ENCODE measurements at places on chromosomes 3 and 15.

- no peak for DNase-seq
Measured at GRCh38 chr15:70014860-70015490, 82.7 kb downstream of the TLE3 start.

- DNase-seq = no peak
Measured at GRCh38 chr15:94125698-94126097, 105.7 kb upstream of the MCTP2 start.

DNA sequence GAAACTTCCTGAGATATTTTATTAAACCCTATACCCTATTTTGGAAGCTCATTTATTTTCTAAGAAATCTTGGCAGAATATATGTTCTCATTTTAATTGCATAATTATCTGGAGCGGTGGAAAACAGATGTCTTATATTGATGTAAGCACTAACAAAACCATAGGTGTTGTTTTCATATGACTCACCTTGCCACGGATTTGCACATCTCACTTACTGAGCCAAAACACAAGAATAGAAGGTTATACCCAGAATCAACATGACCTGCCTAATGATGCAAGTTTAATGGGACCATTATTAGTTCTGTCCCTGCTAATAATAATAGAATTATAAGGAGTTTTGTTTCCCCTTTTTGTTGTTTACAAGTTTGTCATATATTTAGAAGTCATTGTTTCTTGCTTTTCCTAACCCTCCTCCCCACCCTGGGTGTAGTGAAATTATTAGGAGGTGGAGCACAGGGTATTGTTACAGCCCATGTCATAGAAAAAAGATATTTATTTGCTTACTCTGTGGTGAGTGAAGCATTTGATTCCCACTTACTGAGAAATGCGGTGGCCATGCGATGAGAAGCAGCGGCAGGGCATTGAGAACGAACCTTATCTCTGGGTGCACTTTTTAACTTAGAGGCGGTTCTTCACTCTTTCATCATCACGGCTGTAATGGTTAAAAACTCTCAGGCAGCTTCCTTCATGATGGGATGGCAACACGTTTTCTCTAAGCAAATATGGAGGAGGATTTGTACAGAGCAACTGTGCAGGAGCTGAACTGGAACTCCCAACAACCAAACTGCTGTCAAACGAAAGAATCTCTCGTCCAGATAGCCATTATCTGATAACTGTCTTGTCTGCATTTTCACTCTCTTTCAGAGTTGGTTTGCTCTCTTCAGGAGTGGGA is 521 bp downstream of the IL5RA start:
- no peak for DNase-seq

DNA sequence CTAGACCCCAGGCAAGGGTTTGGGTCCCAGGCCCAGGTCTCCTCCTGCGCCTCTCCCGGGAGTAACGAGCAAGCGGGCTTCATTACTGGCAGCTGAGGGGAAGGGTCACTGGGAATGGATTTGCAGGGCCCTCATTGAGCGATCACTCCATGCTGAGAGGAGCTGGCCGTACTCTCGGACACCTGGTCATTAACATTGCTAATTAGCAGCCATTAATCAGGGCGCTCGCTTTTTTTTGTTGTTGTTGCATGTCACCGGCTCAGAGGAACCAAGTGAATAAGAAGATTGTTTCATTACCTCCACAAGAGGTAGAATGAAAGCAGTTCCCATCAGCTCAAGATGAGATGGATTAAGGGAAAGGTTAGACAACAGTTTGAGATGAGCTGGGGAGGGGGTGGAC is 293.0 kb upstream of the ATP11B start:
- no peak for DNase-seq

DNA sequence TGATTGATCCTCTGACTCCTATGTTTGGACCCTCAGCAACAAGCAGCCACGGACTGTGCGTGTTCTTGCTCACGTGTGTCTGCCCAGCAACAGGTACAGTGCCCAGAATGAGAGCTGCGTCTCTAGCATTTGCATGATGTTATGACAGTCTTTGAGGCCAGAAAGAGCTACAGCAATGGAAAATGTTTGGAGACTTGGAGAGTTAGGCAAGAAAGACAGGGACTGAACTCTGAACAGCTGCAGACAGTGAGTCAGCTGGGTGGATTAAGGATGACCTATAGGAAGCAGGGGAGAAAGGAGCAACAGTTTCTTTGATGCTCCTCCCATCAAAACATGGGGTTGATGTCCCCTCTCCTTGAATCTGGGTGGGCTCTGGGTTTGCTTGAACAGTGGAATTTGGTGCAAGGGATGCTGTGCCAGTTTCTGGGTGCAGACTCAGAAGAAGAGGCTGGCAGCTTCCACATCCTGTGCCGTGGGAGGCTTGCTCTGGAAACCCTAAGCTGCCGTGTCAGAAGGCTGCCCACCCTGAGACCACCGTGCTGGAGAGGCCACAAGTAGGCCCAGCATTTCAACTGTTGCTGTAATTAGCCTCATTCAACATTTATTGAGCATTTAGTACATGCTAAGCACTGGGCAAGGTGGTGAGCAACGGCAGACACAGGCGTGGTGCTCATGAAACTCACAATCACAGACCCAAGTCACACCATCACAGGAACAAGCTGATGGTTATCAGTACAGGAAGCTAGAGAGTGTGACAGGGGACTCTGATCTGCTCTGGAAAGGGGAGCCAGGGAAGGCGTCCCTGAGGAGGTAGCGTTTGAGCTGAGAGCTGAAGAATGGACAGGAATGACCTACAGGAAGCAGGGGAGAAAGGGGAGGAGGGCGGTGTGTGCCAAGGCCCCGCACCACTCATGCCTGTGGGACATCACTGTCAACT is 21.7 kb downstream of the CCR9 start:
- no peak for DNase-seq

DNA sequence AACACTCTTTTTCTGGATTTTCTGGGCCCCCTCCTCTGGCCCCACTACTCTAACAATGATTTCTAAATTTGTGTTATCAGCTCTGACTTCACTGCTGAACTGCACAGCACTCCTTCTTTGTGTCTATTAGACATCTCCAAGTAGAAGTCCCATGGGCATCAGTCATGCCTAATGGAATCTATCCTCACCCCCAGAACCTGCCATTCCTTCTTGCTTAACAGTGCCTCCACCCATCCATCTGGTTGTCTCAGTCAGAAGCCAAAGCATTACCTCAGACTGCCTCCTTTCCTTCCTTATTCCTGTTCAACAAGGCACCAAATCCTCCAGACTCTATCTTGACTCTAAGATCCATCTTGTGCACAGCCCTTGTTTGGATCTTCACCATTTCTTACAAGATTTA is 36.2 kb downstream of the SSR3 start:
- no peak for DNase-seq

DNA sequence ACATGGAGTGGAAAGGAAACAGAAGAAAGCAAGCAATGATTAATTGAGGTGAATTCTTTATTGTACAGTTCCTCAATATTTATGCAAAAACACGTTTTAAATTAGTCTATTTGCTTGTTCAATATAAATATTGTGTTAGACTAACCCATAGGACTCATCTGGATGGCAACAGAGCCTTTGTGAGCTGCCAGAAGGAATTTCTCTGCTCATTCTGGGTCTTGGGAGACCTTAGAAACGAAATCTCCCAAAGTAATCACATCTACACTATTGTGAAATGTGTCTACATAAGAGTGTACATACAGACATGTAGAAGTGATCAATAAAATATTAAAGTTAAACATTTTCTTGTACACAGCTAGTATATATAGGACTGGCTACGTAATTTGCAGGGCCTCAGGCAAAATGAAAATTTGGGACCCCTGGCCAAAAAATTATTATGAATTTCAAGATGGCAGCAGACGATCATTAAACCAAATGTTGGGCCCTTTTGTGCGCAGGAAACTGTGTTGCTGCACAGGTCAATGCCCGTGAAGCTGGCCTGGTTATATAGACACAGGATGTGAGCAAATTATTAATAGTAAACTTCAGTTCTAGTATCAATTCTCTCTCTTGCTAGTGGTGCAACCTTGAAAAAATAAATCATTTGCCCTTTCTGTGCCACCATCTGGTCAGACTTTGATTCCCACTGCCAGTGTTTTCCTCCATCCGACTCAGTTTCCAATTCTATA is 83.3 kb downstream of the MINAR1 start:
- no peak for DNase-seq

DNA sequence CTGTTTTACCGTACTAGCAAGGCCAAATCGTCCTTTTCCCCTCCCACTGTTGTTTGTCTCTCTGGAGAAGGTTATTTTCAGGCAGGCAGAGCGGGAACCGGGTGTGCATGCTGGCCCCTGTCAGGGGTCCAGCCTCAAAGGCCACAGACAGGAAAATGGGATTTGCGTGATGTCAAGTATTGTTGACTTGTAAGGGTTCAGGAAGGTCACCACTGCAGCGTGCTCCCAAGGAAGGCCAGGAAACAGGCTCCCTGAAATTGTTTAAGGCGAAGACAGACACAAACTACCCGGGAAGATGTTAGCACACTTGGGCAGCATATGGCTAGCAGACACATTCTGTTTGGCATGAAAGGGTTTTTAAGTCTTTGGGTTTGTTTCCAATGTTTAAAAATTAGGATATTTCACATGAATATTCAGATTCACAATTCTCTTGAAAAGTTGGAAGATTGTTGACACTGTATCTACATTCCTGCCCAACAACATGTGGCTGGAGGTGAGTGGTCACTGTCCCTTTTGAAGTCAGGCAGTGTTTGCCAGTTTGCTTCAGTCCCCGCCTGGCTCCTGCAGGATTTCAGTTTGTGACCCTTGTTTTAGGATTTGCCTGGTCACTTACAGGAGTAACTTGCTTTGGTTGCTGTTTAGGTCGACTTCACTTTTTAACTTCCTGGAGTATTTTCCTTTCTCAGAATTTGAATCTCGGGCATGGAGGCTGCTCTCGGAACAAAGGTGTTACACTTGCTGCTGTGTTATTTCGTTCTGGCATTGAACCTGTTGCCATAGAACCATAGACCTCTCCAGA is 90.4 kb downstream of the BDH1 start:
- DNase-seq = no peak

DNA sequence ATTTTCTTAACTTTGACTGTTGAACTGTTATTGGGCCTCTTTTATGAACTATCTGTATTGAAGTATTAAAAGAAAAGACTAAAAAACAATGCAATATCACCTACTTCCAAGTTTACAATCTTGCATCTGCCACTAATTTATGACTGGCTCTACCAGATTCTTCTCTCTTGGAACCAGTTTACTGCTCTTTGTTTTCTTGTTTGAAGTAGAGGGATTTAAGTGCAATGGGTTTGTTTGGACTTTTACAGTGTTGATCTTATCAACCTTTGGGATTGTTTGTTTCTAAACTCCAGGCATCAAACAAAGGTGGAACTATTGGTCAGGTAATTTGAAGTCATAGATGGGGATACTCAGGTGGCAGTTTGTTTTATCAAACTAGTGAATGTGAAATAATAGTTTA is 43.0 kb upstream of the MEIS2 start:
- no peak for DNase-seq

DNA sequence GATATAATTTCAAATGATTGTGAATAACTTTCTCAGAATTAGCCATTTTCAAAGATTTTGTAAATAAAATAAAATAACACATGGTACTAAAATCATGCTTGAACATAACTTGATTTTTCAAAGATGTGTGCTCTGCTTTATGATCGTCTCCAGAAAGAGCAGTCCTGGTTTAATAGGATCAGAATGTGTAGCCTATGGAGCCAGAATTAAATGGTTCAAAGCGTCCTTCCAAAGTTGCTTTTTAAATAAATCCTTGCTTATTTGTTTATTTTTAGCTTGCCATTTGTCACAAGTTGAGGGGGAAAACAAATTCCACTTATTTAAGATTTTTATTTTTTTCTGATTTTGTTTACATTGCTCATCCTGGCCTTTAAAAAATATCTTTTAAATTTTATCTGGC is 123.7 kb upstream of the SPRED1 start:
- DNase-seq = no peak

All from stimulated activated CD8-positive, alpha-beta memory T cell treated with anti-CD3 and anti-CD28 coated beads, Interleukin-15, amount 100 ng/mL, for 4 hours (primary cell).